ENCODE measurements at places on chromosomes 1 and 21.

DNA sequence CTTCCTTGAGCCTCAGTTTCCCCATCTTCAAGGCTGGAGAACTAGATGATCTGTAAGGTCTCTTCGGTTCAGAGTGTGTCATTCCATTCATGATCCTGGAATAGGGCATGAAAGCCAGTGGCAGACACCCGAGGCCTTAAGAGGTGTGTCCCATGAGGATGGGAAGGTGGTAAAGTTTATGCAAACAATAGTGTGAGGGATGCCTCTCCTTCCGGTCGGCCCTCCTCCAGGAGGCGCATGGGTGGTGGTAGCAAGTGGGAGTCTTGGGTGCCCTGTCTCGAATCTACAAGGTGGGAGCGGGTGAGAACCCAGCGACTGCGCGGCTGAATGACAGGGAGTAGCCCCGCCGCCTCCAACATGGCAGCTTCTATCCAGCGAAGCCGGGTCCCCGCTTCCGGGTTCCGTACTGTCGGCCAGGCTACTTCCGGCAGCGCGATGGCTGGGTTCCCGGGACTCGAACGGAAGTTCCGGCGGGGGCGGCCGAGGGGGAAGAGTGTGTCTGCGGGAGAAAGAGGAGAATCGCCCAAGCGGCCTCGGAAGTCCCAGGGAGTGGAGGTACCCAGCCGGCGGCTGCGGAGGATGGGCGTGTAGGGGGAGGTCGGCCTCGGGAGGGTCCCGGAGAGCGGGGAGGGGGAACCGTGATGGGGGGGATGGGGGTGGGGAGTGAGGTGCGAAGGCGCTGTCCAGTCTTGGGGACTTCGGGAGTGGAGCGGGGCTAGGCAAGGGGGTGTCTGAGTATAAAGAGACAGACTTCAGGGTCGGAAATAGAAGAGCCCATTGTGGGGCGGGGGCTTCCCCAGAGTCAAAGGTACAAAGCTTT lies at the start of gene LYPLA2:
TSS of gene LYPLA2 (plus strand) at position 450 of the 820 bp plus-strand sequence. CDS start 1,538 bp downstream, outside the sequence.
- DNase-seq: peak; percentile 96

DNA sequence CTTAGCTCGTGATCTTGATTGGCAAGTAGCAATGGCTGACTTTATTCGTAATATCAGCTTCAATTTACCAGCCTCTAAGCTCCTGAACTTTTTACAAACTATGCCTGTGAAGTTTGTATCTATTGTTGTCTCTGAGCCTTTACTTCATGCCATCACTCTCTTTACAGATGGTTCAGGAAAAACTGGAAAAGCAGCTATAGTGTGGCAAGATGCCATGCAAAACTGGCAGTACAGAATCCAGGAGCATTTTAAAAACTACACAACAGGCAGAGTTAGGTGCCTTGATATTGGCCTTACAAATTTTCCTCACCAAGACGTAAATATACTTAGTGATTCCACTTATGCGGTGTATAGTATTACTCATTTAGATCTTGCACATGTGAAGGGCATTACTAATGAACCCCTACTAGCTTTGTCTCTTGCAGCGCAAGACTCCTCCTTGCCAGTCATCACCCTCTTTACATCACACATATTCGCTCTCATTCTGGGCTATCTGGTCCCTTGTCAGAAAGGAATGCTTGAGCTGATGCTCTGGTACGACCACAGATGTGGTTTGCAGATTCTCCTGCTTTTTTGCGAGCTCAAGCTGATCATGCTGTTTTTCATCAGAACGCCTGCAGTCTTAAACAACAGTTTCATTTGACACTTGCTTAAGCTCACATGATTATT lies 36.3 kb downstream of the CLCA1 start:
- DNase-seq: no peak

GRCh38 chr1:41650028-41650880 lies 165.8 kb upstream of the EDN2 start:
- DNase-seq: peak; percentile 69

GRCh38 chr21:41536827-41537103 lies 28.8 kb upstream of the TMPRSS2 start:
- no peak for DNase-seq

- no peak for DNase-seq
Measured at GRCh38 chr1:157862114-157863070, 20.8 kb upstream of the CD5L start.

GRCh38 chr1:198253668-198254067 lies 96.9 kb downstream of the NEK7 start:
- DNase-seq: no peak

GRCh38 chr1:212909652-212910063 lies 40.7 kb upstream of the VASH2 start:
- DNase-seq: no peak

GRCh38 chr1:205716371-205717132 lies 33.4 kb downstream of the NUCKS1 start:
- no peak for DNase-seq

DNA sequence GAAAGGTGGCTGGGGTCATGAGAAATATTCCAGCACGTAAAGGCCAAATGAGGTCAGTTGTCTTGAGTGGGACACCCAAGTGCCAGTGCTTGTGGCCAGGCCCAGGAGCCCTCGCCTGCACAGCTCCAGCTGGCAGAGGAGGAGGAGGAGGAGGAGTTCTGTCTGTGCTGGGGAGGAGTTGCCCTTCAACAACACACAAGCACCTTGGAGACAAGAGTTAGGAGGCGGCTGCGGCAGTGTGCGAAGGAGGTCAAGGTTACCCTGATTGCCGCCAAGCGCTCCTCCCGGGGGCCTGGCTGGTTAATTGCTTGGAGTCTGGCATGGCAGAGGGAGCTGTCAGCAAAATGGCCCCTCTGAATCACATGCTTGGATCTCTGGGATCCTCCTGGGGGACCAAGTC lies 45.1 kb downstream of the GRIK3 start:
- DNase-seq: no peak

DNA sequence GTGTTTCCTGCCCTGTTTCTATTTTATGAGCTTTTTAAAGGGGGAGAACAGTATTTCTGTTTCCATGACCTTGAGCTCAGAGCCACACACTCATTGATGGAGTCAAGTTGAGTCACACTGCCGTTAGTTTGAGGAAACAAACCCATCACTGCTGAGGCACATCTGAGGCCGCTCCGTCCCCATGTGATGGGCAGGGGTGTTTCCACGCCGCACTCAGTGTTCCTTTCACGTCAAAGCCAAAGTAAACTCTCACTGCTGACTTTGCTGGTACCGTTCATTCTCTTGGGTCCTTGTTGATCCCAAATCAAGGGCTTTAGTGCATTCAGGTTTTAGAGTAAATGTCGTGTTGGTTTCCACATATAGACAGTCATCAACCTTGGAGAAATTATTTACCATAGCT lies 48.8 kb downstream of the PKNOX1 start:
- DNase-seq: no peak

DNA sequence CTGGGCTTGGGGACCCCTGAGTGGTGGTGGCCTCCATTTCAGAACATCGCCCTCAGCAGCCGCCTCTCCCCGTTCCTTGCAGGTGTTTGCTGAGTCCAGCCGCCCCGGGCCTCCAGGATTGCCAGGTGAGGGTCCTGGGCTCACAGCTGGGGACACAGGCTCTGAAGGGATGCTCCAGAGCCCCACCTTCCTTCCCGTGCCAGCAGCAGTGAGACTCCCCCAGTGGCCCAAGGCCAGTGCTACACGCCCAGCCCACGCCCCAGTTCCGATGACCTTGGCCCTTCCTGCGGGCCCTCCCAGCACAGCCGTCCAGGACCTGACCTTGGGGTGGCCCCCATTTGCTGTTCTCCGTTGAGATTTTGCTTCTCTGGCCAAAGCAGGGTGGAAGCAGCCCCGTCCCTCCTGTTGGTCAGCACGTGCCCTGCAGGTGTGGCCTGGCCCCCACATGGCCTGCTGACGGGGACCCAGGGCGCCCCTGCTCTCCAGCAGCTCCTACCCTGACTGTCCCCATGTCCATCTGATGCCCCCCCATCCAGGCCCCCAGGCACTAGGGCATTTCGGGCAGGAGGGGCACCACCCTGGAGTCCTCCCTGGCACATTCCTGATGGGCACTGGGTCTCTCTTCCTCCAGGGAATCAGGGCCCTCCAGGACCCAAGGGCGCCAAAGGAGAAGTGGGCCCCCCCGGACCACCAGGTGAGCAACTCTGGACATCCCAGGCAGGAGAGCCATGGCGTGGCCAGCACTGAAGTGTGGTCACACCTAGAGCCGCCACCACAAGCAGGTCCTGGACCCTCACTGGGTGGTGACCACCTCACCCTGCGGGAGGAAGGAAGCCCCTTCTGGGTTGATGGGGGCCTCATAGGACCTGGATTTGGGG lies 45.0 kb downstream of the SLC19A1 start:
- peak; percentile 72 for DNase-seq

DNA sequence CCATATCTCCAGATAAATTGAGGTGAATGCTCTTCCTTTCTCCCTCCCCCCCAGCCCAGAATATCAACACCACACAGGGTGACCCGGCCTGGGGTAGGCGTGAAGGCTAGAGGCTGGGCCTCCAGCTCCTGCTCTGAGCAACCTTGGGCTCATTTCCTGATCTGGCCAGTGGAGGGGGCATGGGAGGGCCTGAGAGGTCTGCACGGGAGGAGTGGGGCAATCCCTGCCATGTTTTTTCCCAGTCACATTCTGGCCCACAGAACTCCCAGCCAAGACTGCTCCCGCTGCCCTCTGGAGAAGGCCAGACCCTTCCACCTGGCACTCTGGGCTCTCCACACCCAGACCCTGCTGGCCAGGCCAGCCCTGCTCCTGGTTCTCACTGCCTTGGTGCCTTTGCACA lies 3.9 kb downstream of the CLDN19 start:
- no peak for DNase-seq

- DNase-seq: no peak
Measured at GRCh38 chr1:166952002-166952746, 23.2 kb downstream of the ILDR2 start.

- DNase-seq: no peak
Measured at GRCh38 chr1:44988531-44989156, 2.2 kb upstream of the EIF2B3 start.

DNA sequence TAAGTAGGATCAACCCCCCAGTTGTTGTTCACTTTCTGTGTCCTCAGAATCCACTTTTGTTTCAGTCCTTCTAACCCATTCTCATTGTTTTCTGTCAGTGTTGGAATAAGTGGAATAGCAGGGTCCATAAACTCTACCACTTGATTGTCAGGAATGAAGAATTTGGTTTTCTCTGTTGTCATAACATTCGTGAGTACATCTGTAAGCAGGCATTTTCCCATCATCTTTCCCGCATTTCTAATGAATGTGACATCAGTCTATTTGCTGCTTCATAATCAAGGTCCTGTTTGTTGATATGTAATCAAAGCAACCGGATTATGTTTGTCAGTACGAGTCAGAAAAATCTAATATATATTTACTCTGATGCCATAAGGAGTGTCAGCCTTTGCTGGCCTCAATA lies 147.1 kb downstream of the KIF26B start:
- DNase-seq: no peak

DNA sequence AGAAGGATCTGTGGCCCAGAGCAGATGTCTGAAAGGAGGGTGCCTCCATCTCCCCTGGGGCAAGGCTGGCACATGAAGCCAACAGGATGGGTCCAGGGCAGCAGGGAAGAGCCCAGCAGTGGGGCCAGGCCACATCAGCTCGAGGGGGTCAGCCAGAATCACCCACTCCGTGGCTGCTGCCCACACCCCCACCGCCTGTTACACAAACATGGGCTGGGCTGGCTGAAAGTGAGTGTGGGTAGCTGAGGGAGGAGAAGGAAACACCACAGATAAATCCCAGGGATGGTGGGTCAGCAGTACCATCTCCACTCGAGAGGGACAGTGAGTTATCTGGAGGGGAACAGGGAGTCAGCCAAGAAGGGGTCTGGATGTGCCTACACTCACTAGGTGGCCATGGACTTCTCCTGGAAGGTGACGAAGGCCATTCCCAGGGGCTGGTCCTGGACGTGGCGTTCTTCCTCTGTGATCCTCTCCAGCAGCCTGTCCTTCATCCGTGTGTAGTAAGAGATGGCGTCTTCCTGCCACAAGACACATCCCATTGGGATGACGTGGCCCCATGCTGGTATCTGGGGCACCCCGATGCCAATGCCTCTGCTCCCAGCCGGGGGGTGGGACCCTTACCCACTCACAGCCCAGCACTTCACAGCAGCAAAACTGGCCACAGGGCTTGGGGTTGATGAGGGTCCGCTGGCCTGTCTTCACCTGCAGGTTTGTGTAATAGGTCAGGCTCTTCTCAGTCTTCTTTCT lies 20.2 kb downstream of the TMEM63A start:
- DNase-seq: no peak

DNA sequence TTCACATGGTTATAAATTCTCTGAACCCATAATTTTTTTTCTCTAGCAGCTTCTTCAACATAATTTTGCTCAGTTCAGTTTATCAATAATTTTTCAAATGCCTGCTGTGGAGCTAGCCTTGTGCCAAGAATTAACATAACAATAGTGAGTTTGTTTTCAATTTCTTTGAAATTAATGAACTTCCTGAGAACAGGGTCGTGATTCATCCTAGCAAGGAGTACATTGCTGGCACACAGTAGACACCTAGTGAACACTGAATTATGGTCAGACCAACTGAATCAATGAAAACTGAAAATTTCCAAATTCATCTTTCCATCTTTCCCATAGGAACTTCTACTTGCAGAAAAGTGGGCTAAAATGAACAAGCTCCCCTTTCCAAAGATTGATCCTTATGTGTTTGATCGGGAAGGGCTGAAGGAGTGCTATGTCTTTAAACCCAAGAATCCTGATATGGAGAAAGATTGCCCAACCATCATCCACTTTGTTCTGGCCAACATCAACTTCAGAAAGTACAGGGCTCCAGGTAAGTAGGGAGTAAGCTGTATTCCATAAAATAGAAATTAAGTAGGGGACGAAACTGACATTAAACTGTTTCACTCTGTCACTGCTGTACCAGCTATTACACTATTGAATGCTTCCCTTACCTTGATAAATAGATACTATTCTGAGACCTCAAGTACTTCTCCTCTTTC lies 148.7 kb downstream of the PLA2G4A start:
- DNase-seq: no peak

DNA sequence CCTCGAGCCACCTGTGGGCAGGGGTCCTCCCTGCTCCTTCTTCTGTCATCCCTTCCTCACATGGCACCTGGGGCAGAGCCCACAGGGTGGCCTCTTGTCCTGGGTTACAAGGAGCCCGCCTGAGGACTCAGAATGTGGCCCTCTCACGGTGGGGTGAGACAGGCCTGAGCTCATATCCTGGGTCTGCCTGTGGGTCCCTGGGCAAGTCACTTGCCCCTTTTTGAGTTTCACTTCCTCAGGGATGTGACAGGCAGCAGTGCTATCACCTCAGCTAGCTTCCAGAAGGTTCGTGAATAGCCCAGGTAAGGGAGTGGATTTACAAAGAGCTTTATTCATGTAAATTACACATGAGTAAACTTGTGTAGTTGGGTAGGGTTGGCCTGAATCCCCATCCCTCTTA lies 33.5 kb downstream of the HTR6 start:
- no peak for DNase-seq

Measured in aorta (tissue), 5 donors.